ENCODE measurements at places on chromosomes 3 and 15.

DNA sequence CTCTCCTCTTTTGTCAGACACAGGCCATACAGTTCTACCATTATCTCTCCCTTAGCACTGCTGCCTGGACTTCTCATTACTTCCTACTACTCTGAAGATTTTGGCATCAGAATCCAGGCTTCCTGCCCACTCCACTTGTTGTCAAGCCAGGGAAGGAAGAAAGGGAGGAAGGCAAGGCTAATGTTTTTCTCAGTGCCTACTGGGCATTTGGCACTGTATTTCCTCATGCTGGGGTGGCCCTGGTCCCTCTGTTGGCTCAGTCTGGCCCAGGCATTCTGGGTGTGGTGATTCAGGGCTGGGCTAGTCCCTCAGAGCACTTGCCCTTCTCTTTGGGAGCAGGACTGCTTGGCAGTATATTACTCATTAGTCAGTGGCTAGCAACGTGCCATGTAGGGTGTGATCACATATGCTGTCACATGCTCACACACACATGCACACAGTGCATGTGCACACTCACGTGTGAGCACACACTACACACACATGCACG, 52.9 kb downstream of the BSN start:
- DNase-seq, result no peak

DNA sequence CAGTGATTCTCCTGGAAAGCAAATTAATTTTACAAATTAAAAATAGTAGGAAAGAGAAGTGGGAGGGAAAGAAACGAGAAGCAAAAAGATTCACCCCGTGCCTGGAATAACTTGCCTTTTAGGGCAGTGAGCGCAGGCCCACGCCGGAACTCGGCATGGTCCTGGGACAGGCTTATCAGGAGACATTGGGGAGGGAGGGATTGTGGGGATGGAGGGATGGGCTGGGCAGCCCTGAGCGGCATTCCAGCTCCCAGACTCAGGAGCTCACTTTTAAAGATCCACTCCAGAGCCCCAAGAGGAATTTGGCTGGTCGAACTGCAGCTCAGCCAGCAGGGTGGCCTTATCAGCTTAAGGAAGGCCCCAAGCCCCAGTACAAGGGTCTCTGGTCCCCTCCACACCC, 117.9 kb downstream of the ADCY5 start:
- no peak for DNase-seq

DNA sequence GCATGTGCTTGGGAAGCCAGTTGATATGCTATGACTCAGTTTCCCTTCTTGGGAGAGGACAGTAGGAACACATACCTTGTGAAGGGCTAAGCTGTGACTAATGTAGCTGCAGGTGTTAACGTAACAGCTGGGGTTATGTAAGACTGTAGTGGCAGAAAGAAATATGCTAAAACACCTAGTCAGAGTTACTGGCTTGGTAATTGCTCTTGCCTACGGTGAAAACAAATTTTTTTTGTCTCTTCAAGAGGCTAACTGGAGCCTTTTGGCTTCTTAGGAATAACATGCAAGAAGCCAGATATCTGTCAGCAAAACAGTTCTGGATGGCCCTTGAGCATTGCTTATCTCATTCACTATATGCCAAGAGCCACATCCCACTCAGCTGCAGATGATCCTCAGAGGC, 1.4 kb downstream of the MAPKBP1 start:
- no peak for DNase-seq

DNA sequence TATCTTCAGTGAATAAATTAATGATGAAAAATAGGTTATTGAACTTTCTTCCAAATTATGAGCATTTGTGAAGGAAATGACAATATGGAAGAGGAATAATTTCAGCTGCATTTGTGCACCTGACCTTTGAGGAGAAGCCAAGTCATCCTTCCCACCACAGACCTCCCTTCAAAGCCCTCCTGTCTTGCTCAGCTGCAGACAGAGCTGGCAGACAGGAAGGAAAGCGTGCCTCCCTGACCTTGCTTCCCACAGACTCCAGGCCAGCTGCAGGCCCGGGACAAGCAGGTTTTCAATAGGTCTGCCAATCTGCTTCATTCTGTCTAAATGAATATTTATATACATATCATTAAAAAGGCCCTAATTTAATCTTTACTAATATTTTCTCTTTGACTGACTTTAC, 152.9 kb upstream of the RBMS3 start:
- no peak for DNase-seq
